Stimulated activated CD8-positive, alpha-beta memory T cell treated with anti-CD3 and anti-CD28 coated beads, Interleukin-12 subunit alpha, Interleukin-12 subunit beta, amount 100 ng/mL, for 1 hour (primary cell): ENCODE measurements at places on chromosomes 3 and 15.

DNA sequence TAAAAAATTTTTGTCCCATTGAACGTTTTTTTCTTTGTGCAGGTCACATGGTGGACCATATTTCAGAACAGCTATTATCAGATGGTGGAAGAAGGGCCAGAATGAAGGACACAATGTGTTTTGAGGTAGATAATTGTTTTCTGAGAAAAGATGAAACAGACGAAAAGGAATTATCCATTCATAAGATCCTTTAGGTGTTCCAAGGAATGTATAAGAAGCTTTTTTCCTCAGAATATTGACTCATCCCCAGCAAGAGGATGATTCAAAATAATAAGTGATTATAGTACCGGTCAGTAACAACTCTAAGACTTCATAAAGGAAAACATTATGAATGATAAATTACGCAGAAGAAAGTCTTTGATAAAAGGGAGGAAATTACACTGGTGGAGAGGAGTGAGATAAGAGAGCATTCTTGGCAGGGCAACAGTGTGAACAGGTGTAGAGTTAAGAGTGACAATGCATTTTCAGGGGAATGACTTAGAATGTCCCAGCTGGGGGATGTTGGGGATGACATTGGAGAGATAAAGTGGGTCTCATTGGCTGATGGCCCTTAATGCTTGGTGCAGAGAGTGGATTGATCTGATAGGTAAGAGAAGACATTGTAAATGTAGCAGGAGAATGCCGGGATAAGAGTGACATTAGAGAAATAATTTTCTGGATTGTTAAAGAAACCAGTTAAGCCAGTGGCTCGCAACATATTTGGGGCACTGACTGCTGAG, 27.0 kb upstream of the AQP9 start:
- no peak for DNase-seq

DNA sequence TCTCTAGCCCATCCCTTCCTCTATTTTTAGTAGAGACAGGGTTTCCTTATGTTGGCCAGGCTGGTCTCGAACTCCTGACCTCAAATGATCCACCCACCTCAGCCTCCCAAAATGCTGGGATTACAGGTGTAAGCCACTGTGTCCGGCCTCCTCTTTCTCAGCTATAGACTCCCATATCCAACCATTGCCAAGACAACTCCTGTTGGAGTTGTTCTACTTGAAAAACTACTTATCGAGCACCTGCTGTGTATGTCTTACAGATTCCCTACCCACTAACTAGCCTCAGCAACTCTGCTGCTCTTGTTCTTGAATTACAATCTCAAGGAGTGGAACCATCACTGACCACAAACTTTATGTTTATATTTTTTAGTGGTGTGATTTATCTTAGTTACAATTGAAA, 186.6 kb downstream of the SLC9A9 start:
- DNase-seq, result no peak

GRCh38 chr15:29451201-29451781, 181.7 kb upstream of the NSMCE3 start:
- no peak for DNase-seq

GRCh38 chr3:11322931-11323330, 50.7 kb downstream of the ATG7 start:
- DNase-seq, result no peak

DNA sequence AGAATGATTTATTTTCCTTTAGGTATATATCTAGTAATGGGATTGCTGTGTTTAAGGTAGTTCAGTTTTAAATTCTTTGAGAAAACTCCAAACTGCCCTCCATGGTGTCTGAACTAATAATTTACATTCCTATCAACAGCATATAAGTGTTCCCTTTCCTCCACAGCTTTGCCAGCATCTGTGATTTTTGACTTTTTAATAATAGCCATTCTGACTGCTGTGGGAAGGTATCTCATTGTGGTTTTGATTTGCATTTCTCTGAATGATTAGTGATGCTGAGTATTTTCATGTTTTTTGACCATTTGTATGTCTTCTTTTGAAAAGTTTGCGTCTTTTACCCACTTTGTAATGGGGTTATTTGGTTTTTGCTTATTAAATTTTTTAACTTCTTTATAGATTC, 571.6 kb upstream of the CCDC54 start:
- no peak for DNase-seq

DNA sequence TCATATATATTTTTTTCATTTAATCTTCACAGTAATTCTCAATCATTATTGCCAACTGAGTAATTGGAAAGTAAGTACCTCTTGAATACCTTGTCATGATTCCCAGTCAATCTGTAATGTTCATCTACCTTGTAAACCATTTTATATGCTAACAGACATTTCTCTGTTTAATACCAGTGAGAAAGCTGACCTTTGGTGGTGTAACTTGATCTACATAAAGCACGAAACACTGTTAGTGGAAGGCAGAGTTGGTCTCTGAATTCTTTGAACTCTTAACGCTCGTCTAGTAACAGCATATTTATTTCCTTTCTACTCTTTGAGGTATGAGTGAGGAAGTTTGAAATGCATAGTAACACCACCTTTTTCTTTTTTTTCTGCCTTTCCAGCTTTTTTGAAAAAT, 59.5 kb downstream of the SLC25A26 start:
- DNase-seq, result no peak

DNA sequence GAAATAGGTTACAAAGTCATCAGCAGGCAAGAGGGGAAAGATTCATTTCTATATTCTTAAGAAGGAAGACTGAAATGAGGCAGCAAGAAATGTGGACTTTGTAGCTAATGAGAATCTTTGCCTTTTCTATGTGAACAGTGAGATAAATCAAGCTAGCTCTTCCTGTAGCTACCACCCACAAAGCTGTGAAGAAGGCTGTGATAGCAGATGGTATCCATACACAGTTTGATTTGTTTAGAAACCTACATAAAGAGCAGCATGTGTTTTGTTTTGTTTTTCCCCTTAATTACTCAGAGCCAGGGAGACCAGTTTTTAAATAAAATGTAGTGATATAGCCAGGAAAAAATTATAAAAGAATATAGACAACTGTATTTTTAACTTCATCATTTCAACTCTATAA, 45.5 kb downstream of the TEX9 start:
- DNase-seq, result no peak
